Stimulated activated CD8-positive, alpha-beta memory T cell treated with anti-CD3 and anti-CD28 coated beads, Interleukin-15, amount 100 ng/mL, for 4 hours (primary cell): ENCODE measurements at places on chromosomes 2 and 18.

DNA sequence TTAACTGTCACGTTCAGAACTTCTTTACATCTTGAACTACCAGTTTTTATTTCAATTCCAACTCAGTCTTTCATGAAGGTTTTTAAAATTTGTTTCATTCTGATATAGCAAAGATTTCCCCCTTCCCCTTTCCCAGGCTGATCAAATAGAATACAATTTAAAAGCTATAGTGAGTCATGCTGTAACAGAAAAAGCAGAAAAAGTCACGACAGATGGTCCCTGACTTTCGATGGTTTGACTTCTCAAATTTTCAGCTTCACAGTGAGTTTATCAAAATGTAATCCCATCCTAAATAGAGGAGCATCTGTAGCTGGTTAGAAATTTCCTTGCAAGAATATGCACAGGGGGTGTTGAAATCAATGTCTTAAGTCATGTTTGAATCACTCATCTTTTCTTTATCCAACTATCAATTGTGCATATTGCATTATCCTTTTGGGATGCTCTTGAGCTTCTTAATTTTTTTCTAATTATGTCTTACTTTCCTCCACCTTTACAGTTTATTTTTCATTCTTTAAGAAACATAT, 500.3 kb downstream of the LRP1B start:
- no peak for DNase-seq

DNA sequence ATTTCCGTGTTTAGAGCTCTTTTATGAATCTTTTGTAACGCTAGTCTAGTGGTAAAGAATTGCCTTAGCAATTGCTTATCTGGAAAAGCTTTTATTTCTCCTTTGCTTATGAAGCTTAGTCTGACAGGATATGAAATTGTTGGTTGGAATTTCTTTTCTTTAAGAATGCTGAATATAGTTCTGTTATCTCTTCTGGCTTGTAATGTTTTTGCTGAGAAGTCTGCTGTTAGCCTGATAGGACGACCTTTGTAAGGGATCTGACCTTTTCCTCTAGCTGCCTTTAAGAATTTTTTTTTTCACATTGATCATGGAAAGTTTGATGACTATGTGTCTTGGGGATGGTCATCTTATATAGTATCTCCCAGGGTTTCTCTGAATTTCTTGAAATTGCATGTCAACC, 101.1 kb downstream of the TRABD2A start:
- no peak for DNase-seq

- DNase-seq = no peak
Measured at GRCh38 chr18:79321625-79322405, 73.9 kb upstream of the NFATC1 start.

GRCh38 chr2:134250840-134251461, 2.9 kb upstream of the MGAT5 start:
- DNase-seq = no peak

DNA sequence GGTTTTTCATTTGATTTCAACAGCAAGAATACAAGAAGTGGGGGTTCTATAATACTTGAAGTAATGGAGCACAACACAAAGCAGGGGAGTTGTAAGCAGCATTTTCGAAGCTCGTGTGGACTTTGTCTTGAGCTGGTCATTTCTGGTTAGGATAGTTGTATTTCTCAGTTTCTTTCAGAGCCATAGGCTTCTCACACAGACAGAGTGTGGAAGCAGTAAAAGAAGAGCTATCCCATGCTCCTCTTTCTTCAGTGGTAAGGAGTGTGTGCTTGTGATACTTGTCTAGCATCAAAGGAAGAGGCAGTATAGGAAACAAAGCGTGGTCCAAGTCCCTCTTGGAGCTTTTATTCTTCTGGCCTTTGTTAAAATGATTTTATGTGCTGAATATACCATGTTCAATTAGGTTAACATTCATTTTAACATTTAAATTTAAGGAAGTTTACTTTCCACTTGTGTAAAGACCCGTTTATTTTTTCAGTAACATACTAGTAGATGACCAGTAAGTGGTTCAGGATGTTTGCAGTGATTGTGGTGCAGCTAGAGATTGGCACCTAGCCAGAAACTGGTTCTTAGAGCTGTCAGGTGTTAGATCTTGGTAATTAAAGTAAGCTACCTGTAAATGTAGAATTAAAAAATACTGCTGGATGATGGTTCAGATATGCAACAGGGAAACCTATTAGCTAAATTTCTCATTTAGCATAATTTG, 14.6 kb downstream of the CCNYL1 start:
- DNase-seq = no peak
